Stimulated activated CD4-positive, alpha-beta T cell treated with anti-CD3 and anti-CD28 coated beads, TNF-alpha, amount 100 ng/mL, for 4 hours (primary cell): ENCODE measurements at places on chromosomes 12 and 14.

- DNase-seq, result no peak
Measured at GRCh38 chr12:111386885-111387284, 18.0 kb upstream of the PHETA1 start.

DNA sequence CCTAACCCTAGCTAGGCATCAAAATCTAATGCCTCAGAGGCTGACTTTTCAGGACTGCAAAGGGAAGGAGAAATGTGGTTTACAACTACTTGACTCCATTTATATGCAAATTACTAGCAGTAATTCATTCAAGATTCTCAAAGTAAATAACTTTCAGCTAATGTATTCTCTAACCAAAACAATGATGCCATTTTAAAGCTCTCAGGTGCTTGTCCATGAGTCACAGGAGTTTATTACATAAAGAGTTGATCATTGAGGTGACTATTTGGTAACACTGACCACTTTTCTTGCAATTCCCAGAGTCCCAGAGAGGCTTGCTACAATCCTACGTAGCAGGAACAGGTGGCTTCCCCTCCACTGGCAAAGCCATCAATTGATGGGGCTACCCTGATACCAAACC is 109.0 kb upstream of the SLC35F4 start:
- no peak for DNase-seq

DNA sequence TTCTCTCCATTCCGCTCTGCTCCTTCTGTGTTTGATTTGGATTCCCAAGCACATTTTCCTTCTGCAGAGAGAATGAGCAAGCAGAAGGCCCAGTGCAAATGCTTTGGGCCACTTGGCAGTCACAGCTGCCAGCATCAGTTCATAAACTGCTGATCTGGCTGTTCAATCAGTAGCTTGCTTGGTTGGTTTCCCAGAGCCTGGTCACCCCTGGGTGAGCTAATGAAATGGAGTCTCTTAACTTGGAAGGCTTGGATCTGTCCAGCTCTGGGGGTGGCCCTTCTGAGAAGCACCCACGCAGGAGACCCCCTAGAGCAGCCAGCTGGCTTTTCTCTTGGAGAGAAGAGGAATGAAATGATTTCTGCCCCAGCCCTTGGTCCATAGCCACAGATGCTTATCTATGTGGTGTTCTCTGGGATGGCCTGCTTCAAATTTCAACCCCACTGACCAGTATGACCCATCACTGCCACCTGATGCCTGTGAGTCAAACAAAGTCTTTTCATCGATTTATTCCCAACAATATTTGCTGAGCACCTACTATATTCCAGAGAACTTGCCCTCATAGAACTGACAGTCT is 30.3 kb downstream of the FAIM2 start:
- no peak for DNase-seq

DNA sequence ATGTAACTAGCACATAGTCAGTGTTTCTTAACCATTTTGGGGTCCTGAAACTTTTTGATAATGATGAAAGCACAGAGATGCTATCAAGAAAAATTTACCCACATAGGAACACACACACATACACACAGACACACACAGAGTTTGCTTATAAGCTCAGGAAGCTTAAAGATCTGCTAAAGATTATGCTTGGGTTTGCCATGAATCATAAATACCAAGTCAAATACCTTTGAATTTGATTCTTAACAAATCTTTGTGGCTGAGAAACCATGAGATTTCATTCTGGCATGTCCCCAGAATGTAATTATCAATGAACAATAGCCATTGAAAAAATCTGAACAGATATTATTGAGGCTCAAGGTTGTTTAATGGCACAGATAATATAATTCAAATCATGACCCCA is 89.2 kb downstream of the NTS start:
- DNase-seq, result no peak

GRCh38 chr14:69559581-69560011 is 15.1 kb downstream of the CCDC177 start:
- DNase-seq, result no peak

DNA sequence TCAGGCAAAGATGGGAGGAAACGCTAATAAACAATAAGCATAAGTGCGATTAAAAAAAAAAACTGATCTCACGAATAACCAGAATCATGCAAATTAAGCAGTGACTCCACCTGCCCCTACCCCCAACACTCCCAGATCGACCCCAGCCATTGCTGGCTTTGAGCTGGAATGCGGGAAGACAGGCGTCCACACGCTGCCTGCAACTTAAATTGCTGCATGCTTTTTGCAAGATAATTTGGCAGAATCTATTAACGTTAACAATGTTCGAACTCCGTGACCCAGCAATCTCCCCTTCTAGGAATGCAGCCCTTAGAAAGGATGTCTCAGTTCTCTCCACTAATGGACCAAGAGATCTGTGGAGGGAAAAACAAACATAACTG is 935 bp upstream of the CKB start:
- DNase-seq, result no peak

GRCh38 chr14:94630396-94630795 is 18.2 kb downstream of the SERPINA3 start:
- DNase-seq, result no peak

DNA sequence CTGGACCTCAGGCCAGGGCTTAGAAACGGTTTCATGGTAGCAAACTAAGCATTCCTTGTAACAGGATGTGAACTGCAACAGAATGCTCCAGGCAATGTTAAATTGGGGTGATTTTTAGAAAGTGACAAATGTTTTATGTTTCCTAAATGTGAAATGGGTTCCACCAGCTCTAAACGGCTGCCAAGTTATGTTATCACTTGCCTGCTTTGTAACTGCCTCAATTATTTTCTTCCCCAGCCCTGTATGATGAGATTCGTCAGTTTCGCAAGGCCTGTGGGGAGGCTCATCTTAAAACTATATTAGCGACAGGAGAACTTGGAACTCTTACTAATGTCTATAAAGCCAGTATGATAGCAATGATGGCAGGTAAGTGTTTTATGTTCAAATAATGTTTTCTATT is 70.9 kb downstream of the DERA start:
- no peak for DNase-seq

GRCh38 chr14:26597071-26597588 is 703 bp downstream of the NOVA1 start:
- no peak for DNase-seq

- peak; percentile 46 for DNase-seq
Measured at GRCh38 chr12:55996201-55996714, 818 bp upstream of the SUOX start.

GRCh38 chr14:44564908-44565307 is 57.8 kb upstream of the FSCB start:
- no peak for DNase-seq

DNA sequence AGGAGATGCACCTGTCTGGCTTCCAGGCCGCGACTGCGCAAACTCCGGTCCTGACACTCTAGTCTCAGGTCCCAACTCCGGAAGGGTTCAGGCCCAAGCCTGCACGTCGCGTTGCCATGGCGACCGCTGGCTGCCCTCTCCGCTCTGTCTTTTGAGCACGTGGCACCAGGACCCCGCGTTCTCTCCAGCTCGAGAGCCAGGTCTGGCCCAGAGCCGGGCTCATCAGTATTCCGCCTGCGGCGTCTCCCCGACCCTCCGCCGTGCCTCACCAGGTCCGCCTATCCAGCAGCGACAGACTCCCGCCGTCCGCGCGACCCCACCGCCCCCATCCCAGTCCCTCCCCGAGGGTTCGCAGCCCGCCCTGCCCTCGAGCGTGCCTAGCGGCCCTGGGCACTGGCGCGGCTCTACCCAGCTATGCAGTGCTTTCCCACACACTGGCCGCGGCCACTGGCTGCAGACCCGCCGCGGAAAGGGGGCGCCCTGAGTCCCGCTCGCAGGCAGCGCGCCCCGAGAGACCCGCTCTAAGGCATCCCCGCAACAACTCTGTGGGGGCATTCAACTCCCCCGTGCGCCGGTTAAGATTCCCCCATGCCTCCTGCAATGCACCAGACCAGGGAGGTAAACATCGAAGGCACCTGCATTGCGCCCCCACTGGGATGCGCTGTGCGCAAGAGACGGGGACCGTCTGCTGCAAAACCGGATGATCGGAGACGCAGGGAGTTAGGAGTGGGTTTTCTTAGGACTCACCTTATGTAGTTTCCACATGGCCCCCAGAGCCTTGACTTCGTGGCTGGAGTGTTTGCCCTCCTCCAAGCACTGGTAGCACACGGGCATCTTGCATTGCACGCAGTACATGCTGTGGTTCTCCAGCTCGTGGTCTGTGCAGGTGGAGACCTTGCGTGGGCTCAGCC is 1.3 kb downstream of the TRIM9 start:
- peak; percentile 23 for DNase-seq

GRCh38 chr14:65999865-66000264 is 486.3 kb upstream of the CCDC196 start:
- DNase-seq, result no peak

DNA sequence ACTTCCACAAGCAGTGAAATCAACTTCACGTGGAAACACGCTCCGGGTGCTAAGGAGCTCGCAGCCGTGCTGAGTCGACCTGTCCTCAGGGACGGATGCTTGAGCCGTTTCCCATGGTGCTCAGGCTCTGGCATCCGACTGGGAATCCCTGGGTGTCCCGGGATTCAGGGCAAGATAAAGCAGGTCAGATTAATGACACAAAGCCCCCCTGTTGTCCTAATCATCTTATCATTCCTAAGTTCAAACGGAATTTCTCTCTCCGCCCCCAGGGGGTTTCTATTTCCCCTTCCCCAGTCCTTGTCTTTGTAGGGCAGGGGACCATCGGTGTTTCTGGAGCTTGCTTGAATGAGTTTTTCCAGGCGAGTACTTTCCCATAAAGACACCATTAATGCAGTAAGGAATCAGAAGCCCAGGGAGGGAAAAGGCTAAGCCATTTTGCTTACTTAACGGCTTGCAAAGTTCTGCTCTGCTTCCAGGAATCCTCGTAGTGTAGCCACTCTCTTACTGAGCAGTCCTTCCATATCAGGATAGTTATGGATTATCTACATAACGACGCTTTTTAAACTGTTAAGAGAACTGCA is 116.5 kb downstream of the TMEM132C start:
- no peak for DNase-seq

DNA sequence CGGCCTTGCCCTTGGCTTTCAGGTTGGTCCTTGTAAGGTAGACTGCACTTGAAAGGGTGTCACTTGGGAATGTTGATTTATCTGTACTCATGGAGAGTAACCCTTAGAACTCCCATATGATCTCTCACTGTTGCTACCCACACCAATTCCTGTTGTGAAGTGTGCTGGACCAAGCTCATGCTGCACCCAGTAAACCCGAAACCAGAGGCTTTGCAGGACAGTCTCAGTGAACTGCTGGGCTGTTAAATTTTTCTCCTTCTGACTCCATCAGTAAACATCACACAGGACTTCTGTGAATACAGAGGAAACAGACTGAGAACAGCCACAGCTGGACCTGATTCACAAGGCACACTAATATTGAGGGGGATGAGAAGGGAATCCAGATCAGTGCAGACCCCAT is 783.0 kb downstream of the TMEM121 start:
- DNase-seq, result no peak

- peak; percentile 21 for DNase-seq
Measured at GRCh38 chr12:110776410-110776809, 33.7 kb upstream of the PPP1CC start.

- DNase-seq, result no peak
Measured at GRCh38 chr14:20515846-20516245, 10.5 kb downstream of the RNASE10 start.

DNA sequence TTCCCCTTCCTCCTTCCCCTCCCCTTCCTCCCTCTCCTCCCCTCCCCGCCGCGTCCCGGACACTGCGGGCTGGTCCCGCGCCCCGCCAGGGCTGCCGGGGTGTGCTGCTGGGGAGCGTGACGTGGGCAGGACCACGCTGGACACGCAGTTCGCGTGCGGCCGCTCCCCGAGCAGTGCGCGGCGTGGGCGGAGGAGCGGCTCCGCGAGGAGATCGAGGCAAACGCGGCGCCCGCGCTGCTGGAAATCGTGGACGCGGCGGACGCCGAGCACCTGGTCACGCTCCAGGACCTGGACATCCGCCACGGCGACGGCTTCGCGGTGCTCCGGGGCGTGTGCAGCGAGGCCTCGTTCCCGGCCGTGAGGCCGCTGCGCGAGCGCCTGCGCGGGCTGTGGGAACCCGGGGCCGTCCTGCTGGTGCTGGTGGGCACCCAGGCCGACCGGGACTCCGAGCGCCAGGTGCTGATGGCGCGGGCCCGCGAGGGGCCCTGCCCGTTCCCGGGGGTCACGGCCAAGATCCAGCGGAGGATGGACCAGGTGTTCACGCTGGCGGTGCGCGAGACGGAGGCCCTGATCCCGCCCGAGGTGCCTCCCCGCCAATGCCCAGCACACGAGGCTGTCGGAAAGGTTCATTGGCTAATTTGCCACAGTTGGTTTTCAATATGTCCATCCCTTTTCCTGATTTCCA is 84.3 kb downstream of the TNFAIP2 start:
- DNase-seq, result no peak

GRCh38 chr12:126747530-126748149 is 1519.3 kb upstream of the TMEM132C start:
- no peak for DNase-seq

DNA sequence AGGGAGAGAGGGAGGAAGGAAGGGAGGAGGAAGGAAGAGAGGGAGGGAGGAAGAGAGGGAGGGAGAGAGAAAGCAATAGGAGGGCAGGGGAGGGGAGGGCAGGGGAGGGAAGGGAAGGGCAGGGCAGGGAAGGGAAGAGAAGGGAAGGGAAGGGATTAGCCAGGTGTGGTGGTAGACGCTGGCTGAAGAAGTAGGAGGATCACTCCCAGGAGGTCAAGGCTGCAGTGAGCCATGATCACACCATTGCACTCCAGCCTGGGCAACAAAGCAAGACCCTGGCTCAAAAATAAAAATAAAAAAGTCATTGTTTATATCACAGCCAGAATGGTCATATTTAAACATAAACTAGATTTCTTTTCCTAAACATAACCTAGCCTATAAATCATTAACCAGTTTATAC is 20.4 kb upstream of the EEA1 start:
- no peak for DNase-seq

DNA sequence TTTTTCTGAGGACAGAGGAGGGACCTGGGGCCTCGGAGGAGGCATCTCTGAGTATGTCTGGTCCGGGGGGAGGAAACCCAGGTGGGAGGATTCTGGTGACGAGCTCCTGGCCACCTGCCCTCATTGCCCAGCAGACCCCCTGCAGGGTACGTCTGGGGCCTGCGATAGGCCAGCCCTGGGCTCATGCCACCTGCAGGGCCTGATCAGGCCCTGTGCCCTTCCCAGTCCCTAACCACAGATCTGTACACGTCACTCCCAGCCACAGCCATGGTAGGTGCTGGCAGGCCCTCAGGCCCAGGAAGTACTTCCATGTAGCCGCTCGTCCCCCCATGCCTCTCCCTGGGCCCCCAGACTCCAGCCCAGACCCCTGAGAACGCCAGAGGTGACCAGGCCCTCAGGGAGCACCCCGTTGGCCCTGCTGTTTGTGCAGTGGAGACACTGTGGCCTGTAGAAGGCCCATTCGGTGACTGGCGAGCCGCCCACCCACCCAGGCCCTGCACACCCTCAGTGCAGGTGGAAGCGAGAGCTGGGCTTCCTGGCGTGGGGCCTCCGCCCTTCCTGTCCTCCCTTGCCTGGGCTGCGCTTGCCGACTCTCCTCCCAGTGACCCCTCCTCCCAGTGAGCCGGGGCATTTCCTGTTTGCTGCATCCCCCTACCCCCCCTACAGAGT is 5.7 kb downstream of the INF2 start:
- no peak for DNase-seq

- DNase-seq, result no peak
Measured at GRCh38 chr14:26554069-26554772, 43.6 kb downstream of the NOVA1 start.
